ENCODE measurements at places on chromosomes 7 and 10.
A peak's percentile ranks its signal among the peaks of the same experiment; 100 is the strongest.

DNA sequence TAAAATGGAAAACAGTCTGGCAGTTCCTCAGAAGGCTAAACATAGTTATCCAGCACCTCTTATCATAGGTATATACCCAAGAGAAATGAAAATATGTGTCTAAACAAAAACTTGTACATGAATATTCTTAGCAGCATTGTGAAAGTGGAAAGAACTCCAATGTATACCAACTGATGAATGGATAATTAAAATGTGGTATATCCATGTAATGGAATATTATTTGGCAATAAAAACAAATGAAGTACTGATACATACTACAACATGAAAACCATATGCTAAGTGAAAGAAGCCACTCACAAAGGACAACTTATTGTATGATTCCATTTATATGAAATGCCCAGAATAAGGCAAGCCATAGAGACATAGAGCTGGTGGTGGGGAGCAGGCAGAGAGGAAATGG, 32.2 kb upstream of the NAMPT start:
- no peak for DNase-seq

- no peak for DNase-seq
These were observed 290.8 kb downstream of the NXPH1 start for GRCh38 chr7:8724080-8724718.

DNA sequence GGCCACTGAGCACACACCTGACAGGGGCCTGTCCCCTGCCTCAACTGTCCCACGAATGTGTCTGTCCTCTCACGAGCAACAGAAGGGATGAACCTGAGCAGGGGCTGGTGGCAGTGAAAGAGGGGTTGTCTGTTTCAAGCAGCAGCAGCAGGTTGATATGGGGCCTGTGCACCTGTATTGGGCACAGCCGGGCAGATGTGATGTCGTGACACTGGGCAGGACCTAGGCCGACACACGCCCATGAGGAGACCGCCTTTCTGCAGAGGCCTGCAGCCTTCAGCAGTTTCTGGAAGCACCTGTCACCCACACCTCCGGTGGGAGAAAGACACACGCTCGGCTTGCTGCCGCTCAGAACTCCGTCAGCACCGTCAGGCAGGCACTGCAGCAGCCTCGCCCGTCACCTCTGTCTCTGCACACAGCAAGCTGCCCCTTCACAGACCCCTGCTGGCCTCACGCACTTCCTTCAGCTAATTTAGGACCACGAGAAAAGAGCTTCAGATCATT, 48.5 kb downstream of the AMZ1 start:
- no peak for DNase-seq

- peak; percentile 65 for DNase-seq
These were observed 276.1 kb downstream of the DNAJB6 start for GRCh38 chr7:157612664-157613561.

DNA sequence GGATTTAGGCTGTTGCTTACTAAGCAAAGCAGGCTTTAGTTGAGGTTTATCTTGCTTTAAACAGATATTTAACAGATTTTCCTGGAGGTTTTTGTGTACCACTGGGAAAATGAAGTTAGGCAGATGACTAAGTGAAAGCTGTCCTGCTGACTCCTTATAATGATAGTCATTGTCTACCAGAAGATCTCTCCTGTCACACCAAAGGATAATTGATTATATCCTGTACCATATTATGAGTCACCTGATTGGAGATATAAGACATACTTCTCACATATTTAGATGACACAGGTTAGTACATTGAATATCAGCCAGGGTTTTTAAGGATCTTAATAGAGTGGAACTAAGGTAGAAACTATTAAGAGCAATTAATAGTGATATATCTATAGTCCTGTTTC, 68.4 kb downstream of the PTEN start:
- no peak for DNase-seq

GRCh38 chr7:55164527-55164926, 145.7 kb downstream of the EGFR start:
- no peak for DNase-seq
